ENCODE measurements at places on chromosomes 6 and 20.

DNA sequence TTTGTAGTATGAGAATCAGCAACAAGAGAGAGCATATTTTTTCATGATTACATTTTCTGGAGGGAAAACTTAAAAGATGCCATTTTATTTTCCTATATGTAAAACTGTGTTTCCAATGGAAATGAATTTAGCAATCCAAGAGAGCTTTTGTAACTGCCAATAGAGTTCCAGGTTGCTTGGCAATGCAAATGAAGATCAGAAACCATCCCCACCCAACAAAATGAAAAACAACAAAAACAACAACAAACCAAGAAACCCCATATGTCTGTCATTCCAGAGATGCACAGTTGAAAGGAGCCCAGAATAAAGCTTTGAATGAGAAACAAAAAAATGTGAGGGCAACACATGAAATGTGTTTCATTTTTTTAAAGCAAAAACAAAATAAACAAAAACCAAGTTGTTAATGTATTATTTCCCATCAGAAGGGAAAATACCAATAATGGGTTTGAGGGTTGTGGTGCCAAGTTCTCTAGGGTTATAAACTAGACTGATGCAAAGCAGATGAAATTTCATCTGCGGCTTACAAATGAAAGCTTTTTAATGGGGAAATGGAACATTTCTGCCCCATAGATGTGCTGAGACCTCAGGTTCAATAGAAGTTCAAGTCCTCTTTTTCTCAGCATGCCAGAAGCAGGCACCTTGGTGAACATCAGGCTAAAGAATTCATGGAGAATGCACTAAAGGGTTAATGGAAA, 121.5 kb upstream of the MCHR2 start:
- DNase-seq, result no peak

- DNase-seq, result no peak
Observed at GRCh38 chr6:40543146-40543545, 44.0 kb downstream of the LRFN2 start.

GRCh38 chr6:169571123-169571962, 130.5 kb downstream of the WDR27 start:
- DNase-seq, result no peak

DNA sequence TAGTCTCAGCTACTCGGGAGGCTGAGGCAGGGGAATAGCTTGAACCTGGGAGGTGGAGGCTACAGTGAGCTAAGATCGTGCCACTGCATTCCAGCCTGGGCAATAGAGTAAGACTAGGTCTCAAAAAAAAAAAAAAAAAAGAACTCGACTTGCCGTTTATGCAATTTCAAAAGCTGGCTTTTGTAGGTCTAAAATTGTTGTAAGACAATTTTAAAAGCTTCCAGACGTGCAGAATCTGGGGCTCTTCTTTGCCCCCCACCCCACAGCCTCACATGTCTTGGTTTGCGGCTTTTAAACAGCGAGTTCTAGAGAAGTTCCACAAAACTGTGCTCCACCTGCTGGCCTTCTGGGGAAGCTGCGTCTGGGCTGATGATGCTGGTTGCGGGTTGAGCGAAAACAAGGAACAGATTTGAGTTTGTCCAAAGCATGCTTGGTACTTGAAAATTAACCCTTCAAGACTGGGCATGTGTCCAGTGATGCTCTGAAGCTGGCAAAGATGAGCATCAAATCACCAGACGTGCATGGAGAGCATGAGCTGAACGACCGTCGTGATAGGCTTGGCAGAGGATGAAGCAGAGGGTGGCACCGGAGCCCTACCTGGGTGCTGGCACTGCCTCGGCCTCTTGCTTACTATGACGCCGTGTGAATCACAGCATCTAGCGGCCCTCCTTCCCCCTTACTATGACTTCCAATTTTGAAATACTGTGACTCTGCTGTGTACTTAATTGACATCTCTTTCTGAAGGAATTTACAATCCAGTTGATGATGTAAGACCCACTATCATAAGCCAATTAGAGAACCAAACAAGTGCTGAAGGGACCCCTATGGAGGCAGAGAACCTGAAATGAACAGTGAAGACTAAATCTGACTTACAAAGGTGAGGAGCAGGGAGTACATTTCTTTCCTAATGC, 171.4 kb downstream of the GMPR start:
- DNase-seq, result peak; percentile 83

DNA sequence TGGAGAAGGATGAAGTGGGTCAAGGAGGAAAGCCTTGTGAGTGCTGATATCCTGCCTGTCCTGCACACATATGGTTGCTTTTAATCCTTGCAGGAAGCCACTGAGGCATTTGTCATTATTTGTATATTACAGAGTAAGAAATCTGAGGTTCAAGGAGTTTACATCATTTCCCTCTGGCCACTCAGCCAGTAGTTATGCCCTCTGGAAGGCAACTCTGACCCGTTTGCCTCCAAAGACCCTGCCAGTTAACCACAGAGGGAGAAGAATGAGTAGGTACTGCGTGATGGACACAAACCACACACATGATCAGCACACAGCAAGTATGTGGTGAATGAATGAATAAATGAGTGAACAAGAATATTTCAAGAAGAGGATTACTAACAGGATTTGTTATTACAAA, 7.9 kb upstream of the FAM210B start:
- no peak for DNase-seq

DNA sequence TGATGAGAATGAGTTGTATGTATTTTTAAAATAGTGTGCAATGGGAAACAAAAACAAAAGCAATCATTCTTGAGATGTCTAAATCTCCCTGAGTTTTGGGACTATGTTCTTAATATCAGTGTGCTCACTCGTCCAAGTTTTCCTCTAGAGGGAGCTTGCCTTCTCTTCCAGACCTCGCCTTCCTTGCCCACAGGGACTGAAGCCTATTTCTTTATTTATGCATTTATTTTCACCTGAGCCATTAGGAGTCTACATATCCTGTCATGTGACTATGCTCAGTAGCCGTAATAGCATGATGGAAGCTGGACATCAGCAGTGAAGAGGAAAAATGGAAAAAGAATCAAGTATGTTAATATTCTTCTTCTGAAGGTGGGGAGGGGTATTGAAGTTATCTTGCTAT, 131.2 kb downstream of the SH3BGRL2 start:
- no peak for DNase-seq

GRCh38 chr20:32534661-32535240, 50.4 kb downstream of the NOL4L start:
- peak; percentile 59 for DNase-seq

DNA sequence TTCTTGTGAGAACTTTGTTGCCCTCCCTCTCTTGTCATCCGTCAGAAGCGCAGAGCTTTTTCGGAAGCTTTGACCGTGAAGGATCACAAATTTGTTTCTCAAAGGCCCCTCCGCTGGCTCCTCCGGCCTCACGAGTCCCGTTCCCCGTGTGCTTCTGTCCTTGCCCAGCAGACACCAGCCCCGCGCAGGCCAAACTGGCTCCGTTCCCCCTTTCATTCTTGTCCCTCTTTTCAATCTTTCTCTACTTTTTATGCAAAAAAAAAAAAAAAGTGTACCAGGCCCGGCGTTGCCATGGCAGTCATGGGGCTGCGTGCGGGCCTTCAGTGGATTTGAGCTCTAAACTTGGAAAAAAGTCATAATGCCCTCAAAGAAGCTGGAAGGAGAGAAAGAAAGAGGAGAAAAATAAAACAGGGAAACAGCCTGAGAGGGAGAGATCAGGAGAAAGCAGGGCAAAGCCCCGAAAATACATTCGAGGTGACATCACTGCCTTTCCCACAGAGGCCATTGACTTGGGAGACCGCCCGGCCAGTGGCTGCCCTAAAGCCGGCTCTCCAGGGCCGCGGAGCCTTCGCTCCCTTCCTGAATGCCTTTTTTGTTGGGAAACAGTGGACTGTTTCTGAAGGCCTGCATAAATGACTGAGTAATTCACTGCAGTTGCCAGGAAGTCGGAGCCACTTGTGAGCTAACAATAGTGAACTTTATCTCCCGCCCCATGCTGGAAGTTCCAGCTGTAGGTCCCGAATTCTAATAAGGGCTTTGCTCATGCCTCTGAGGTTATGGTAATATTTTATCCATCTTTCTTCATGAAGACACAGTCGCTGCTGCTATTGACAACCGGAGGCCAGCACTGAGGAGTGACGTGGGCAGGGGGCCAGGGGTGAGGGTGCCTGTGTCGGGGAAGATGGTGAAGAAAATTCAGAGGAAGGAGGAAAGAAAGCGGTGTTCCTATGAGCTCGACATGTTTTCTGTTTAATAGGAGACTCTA, 670.9 kb downstream of the QKI start:
- DNase-seq, result no peak

- DNase-seq, result no peak
Observed at GRCh38 chr6:50333696-50334095, 284.0 kb upstream of the DEFB112 start.

GRCh38 chr6:23077772-23078171, 508.4 kb downstream of the HDGFL1 start:
- peak; percentile 59 for DNase-seq

DNA sequence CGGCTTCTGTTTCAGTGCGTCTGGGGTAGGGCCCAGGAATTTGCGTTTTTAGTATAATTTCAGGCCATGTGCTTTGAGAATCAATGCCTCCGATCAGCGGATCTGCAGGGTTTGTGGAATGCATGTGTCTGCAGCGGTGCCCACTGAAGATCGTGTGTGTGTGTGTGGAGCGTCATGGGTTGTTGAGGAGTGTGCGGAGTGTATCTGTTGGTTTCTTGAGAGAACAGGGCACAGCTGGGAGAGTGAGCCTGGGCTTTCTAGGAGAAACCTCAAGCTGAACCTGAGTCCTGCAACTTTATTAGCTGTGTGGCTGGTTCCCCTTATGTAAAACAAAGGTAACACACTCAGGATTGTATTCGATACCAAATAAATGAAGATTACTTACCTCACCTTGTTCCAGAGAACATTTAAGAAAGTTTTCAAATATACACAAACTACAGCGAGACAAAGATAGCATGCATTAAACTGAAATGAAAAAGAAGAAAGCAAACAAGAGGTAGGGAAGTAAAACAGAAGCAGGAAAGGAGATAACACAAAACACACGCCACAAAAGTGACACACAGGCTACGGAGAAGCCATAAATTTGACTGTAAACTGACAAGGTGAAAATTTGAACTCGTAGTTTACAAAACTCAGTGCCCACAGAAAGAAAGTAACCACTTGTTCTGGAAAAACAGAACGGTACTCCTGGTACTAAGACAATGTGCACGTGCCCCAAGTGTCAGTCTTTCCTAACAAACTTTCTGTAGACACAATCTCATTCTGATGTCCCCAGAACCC, 28.8 kb downstream of the PDE10A start:
- peak; percentile 44 for DNase-seq

GRCh38 chr6:105484238-105485161, 81.6 kb upstream of the PREP start:
- DNase-seq, result peak; percentile 75

DNA sequence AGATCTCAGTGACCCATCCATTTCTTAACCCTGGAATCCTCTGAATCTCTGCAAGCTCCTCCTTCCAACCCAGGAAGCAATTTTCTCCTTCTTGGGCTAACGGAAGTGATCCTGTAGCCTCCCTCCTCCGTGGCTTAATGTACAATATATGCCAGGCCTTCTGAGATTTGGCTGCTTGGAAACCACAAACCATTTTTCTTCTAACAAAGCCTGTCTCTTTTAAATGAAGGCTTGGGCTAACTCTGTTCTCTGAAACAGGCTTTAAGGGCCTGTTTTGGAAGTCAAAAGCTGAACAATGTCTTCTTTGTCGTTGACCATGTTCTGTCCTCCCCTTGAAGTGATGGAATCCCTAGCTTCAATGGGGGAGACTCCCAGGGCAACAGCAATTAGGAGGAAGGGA, 14.9 kb downstream of the FYN start:
- no peak for DNase-seq

GRCh38 chr20:20366876-20367574, 879 bp upstream of the INSM1 start:
- no peak for DNase-seq

- peak; percentile 57 for DNase-seq
Observed at GRCh38 chr20:32581839-32582658, 3.1 kb downstream of the NOL4L start.

DNA sequence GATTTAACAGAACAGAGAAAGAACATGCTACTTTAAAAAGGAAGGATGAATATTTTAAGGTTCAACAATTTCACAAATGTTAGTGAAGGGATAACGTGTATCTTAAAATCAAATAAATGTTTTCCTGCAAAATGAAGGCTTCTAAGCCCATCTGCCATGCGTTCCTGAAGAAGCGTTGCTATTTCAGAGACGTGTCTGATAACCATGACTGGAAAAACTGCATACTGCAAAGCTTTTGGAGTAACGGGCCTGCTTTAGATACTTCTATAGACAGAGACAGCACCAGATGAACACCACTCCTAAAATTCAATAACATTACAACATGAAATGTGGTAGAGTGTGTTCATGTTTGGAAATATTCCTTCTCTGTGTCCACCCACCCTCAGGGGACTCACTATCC, 126.0 kb downstream of the WDR27 start:
- DNase-seq, result no peak

DNA sequence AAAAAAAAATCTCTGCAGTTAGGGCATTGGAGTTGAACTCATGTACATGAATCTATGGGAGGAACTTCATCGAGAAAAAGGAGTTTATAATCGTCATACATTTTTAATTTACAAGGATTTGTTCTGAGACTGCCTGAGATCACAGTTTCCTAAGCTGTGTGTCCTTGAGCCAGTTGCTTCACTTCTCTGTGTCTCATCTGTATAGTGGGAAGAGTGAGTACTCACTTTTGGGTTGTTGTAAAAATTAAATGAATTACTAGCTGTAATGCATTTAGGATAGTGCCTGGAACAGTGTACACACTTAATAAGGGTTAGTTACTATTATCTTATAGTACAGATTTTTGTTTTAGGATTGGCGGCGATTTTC, 42.5 kb downstream of the EYA2 start:
- no peak for DNase-seq
